Foreskin keratinocyte (primary cell): ENCODE measurements at places on chromosomes 1 and 21. TPM values are rescaled to one million over a fixed set of nuclear protein-coding genes. Genes with fewer than 3 reads are reported as not detected.
A peak's percentile ranks its signal among the peaks of the same experiment; 100 is the strongest.

GRCh38 chr1:183323849-183324683, 94.1 kb downstream of the NMNAT2 start:
- DNase-seq: no peak

- DNase-seq: no peak
Observed at GRCh38 chr1:25185409-25186160, 46.7 kb downstream of the SYF2 start.

- no peak for DNase-seq
Observed at GRCh38 chr1:210340841-210341240, 12.1 kb downstream of the HHAT start.

GRCh38 chr1:209823143-209824041, 4.4 kb upstream of the UTP25 start:
- DNase-seq: peak; percentile 99

The CYB561D1 gene
- total RNA-seq: 5.2 and 6.5 TPM in 2 replicates

- DNase-seq: no peak
Observed at GRCh38 chr21:42491328-42491727, 4.7 kb downstream of the RSPH1 start.

The ATP5PF gene
- 118 and 136 TPM in 2 replicates for total RNA-seq

DNA sequence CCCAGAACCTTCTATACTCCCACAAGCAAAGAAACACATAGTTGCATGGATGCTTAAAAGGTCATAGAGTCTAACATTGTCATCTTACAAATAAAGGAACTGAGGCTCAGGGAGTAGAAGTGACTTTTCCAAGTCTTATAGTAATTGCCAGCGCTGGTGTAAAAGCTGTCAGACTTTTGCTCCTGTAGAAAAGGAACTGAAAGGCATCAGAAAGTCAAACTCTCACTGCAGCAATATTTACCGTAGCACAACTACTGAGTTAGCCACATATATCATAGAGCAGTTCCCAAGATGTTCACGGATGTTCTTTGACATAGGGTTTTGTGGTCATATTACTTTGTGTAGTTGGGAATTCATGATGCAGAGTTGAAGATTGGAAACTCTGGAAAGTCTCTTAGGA, 16.6 kb upstream of the USP24 start:
- DNase-seq: no peak

The PDZK1IP1 gene
- 0.46 and 0.65 TPM in 2 replicates for total RNA-seq

GRCh38 chr1:151837197-151837596, 2.4 kb downstream of the C2CD4D start:
- no peak for DNase-seq

- no peak for DNase-seq
Observed at GRCh38 chr1:76238094-76238628, 163.6 kb downstream of the ST6GALNAC3 start.

The AMY1A gene
- total RNA-seq: not detected in 2 replicates

The SERTAD4 gene
- 5.3 and 9.2 TPM in 2 replicates for total RNA-seq

The SPTA1 gene
- total RNA-seq: not detected in 2 replicates

GRCh38 chr1:227939791-227940771, 7.7 kb downstream of the WNT9A start:
- no peak for DNase-seq
